ENCODE measurements at places on chromosomes 4 and X. TPM values are rescaled to one million over a fixed set of nuclear protein-coding genes. Genes with fewer than 3 reads are reported as not detected.

ZNF182 gene
- 4.4 TPM for total RNA-seq

MRFAP1 gene
- 272 TPM for total RNA-seq

EVC2 gene
- 2.1 TPM for total RNA-seq

IL1RAPL2 gene
- total RNA-seq, result not detected

CHM gene
- 7.8 TPM for total RNA-seq

TASL gene
- not detected for total RNA-seq

GPR173 gene
- total RNA-seq, result 0.02 TPM

FAM53A gene
- total RNA-seq, result 0.84 TPM

CCNA2 gene
- total RNA-seq, result 45.4 TPM

PNMA5 gene
- total RNA-seq, result not detected

UNC5C gene
- total RNA-seq, result not detected

AFF1 gene
- total RNA-seq, result 15.1 TPM

RNF212 gene
- total RNA-seq, result 2.8 TPM

GCNA gene
- 1.9 TPM for total RNA-seq

CUL4B gene
- total RNA-seq, result 42.8 TPM

THAP6 gene
- 4.8 TPM for total RNA-seq

RRH gene
- total RNA-seq, result 0.10 TPM

XKRX gene
- total RNA-seq, result 0.82 TPM

PRICKLE3 gene
- total RNA-seq, result 14.4 TPM

ARHGAP36 gene
- total RNA-seq, result not detected

HDAC6 gene
- 25.3 TPM for total RNA-seq

SMIM10L2A gene
- 0.15 TPM for total RNA-seq

NPY2R gene
- total RNA-seq, result not detected

MAGEC3 gene
- total RNA-seq, result not detected

G6PD gene
- total RNA-seq, result 1,336 TPM

MFAP3L gene
- 3.6 TPM for total RNA-seq

BEX5 gene
- total RNA-seq, result not detected

ATOH1 gene
- total RNA-seq, result not detected

HTN1 gene
- total RNA-seq, result not detected

DOCK11 gene
- 6.3 TPM for total RNA-seq

CTPS2 gene
- 8.4 TPM for total RNA-seq

C4orf46 gene
- total RNA-seq, result 8.7 TPM
